ENCODE measurements at places on chromosomes 12 and 14.

GRCh38 chr12:111434049-111434448 lies 28.3 kb downstream of the SH2B3 start:
- no peak for DNase-seq
- peaks cover 87% of the 10 kb centered on the region for H3K4me1 ChIP-seq
- H3K4me3 ChIP-seq: no peak overlapping the region
- peak overlapping the region; percentile 71 for H3K27ac ChIP-seq
- no peaks in the 10 kb centered on the region for H3K27me3 ChIP-seq

DNA sequence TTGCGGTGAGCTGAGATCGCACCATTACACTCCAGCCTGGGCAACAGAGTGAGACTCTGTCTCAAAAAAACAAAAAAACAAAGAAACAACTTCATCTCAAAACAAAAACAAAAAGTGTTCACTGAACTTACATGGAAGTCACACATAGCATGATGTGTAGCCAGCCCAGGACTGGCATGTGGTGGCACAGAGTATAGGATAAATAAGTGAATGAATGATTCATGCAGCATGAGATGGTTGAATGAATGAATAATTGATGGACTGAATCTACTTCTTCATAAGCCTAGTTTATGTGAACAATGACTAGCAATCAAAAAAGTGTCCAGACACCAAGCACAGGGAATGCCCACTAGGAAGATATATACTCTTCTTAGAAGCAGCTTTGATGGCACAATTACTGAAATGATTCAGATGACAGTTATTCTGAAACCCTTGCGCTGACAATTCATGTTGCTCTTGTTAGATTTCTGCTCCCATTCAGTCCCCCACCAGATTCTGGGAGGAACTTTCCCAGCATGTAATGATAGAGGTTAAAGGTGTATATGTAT lies 31.6 kb upstream of the SERPINA6 start:
- peaks cover 5% of the 10 kb centered on the region for H3K4me1 ChIP-seq
- no peak for DNase-seq
- no peaks in the 10 kb centered on the region for H3K27me3 ChIP-seq
- H3K4me3 ChIP-seq: no peak overlapping the region
- no peaks in the 10 kb centered on the region for H3K36me3 ChIP-seq

- H3K27ac ChIP-seq: no peak overlapping the region
- H3K4me3 ChIP-seq: no peak overlapping the region
- peak; percentile 46 for DNase-seq
These were observed 10.3 kb downstream of the RTL1 start for GRCh38 chr14:100893228-100893601.

DNA sequence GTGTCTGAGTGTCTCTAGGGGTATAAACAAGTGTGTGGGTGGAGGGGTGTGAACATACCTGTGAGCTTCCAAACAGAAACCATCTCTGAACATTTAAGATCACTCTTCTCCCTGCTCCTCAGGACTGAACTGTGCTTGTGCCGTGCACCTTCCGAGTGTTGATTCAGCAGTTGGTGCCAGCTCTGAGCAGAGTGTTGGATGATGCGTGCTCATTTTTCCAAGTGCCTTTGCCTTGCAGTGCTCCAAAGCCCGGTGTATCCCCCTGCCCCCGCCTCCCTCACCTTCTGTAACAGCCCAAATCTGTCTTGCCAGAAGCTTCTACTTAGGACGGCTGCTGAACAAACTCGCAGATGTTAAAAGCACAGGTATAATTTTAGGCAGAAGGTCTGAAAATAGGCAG lies 4.4 kb downstream of the WSCD2 start:
- H3K4me3 ChIP-seq: no peak overlapping the region
- no peak overlapping the region for H3K27ac ChIP-seq
- H3K36me3 ChIP-seq: no peaks in the 10 kb centered on the region
- DNase-seq: no peak
- no peaks in the 10 kb centered on the region for H3K27me3 ChIP-seq

DNA sequence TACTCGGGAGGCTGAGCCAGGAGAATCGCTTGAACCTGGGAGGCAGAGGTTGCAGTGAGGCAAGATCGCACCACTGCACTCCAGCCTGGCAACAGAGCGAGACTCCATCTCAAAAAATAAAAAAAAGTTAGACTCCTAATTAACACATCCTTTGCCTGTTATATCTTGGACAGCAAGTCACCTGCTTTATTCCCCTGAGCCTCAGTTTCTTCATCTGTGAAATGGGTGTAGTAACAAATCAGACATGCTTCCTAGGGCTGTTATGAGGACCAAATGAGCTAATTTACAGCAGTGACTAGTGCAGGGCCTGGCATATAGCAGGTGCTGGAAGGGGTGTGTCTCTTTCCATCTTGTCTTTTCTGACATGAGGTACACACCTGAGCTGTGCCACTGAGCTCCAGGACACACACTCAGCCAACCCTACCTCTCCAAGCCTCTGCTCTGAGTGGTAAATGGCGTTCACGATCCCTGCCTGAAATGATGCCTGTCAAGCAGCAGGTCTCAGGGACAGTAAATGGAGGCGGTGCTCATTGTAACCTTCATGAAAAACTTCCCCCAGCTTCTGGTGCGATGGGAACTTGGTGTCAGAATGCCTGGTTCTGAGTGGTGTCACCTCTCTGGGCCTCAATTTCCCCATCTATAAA lies 31.7 kb downstream of the FOXN4 start:
- H3K4me1 ChIP-seq: peaks cover 8% of the 10 kb centered on the region
- no peaks in the 10 kb centered on the region for H3K27me3 ChIP-seq

GRCh38 chr12:20601668-20602280 lies 93.4 kb upstream of the SLCO1C1 start:
- no peak overlapping the region for H3K4me3 ChIP-seq
- H3K36me3 ChIP-seq: no peaks in the 10 kb centered on the region
- DNase-seq: no peak
- H3K27ac ChIP-seq: no peak overlapping the region
- no peaks in the 10 kb centered on the region for H3K4me1 ChIP-seq

GRCh38 chr12:128823216-128823915 lies 392 bp downstream of the SLC15A4 start:
- H3K27me3 ChIP-seq: no peaks in the 10 kb centered on the region
- H3K4me3 ChIP-seq: peak overlapping the region; percentile 78
- H3K4me1 ChIP-seq: peaks cover 52% of the 10 kb centered on the region
- no peak for DNase-seq

- H3K4me3 ChIP-seq: no peak overlapping the region
- H3K36me3 ChIP-seq: no peaks in the 10 kb centered on the region
- DNase-seq: no peak
- no peaks in the 10 kb centered on the region for H3K27me3 ChIP-seq
- no peaks in the 10 kb centered on the region for H3K4me1 ChIP-seq
These were observed 49.6 kb upstream of the COL2A1 start for GRCh38 chr12:48053883-48054282.

DNA sequence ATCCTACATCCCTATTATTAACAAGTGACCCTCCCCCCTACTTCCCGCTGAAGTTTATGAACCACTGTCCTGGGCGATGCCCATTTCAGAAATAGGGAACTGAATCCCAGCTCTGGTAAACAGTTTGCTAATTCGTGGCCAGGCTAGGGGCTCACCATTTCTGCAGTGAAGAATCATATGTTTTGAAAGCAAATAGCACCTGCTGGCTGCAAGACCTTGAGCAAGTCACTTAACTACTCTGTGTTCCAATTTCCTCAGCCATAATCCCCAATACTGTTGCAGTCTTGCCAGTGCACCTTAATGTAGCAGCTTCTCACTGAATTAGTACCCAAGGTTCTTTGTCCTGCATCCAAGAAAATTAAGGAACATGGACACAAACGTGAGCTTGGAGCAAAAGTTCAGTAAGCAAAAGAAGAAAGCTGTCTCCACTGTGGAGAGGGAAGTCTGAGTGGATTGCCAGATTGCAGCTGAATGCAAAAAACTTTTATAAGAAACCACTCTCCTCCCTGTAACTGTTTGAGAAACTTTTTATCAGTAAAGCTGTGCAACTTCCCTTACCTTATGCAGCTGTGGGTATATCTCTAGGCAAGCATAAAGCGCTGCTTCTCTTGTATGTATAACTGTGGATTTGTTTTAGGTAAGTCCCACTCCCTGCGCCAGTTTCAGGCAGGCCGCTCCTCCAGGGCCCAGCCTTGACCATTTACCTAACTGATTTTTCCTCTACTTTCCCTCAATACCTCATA lies 824 bp downstream of the OAS1 start:
- H3K4me3 ChIP-seq: peak overlapping the region; percentile 45
- H3K36me3 ChIP-seq: peaks cover 7% of the 10 kb centered on the region
- H3K4me1 ChIP-seq: peaks cover 40% of the 10 kb centered on the region
- DNase-seq: peak; percentile 37

- H3K27ac ChIP-seq: no peak overlapping the region
- no peaks in the 10 kb centered on the region for H3K4me1 ChIP-seq
- no peaks in the 10 kb centered on the region for H3K36me3 ChIP-seq
- H3K27me3 ChIP-seq: no peaks in the 10 kb centered on the region
- no peak for DNase-seq
These were observed 115.9 kb upstream of the TBX3 start for GRCh38 chr12:114799574-114800487.

DNA sequence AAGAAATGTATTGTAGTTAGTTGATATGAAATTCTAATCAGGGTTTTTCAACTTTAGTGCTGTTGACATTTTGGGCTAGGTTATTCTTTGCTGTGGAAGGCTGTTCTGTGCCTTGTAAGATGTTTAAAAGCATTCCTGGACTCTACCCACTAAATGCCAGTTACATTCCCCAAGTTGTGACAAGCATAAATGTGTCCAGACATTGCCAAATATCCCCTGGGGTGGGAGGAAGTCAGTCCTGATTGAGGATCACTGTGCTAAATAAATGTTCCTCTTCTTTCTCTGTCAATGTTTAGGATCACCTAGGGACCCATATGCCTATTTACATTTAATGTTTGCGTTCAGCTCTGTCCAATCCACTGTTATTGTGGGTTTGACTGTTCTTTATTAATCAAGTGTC lies 268.3 kb downstream of the TMTC2 start:
- H3K36me3 ChIP-seq: no peaks in the 10 kb centered on the region
- no peaks in the 10 kb centered on the region for H3K27me3 ChIP-seq
- no peak overlapping the region for H3K4me3 ChIP-seq
- DNase-seq: no peak

- H3K4me3 ChIP-seq: no peak overlapping the region
- DNase-seq: no peak
- no peak overlapping the region for H3K27ac ChIP-seq
- peaks cover 22% of the 10 kb centered on the region for H3K4me1 ChIP-seq
- no peaks in the 10 kb centered on the region for H3K36me3 ChIP-seq
These were observed 37.7 kb upstream of the ZNF641 start for GRCh38 chr12:48388460-48388859.

GRCh38 chr12:16385782-16386646 lies 38.6 kb downstream of the MGST1 start:
- no peak for DNase-seq
- H3K36me3 ChIP-seq: no peaks in the 10 kb centered on the region
- peak overlapping the region; percentile 9 for H3K4me3 ChIP-seq
- no peaks in the 10 kb centered on the region for H3K4me1 ChIP-seq
- no peak overlapping the region for H3K27ac ChIP-seq

GRCh38 chr14:96161636-96162035 lies 43.0 kb upstream of the BDKRB2 start:
- H3K27me3 ChIP-seq: no peaks in the 10 kb centered on the region
- H3K4me1 ChIP-seq: peaks cover 12% of the 10 kb centered on the region
- no peak overlapping the region for H3K27ac ChIP-seq
- H3K4me3 ChIP-seq: no peak overlapping the region
- no peaks in the 10 kb centered on the region for H3K36me3 ChIP-seq

GRCh38 chr12:49330631-49331379 lies 6.2 kb downstream of the C1QL4 start:
- no peak overlapping the region for H3K4me3 ChIP-seq
- H3K4me1 ChIP-seq: peaks cover 27% of the 10 kb centered on the region
- H3K36me3 ChIP-seq: no peaks in the 10 kb centered on the region
- no peak for DNase-seq
- no peak overlapping the region for H3K27ac ChIP-seq

DNA sequence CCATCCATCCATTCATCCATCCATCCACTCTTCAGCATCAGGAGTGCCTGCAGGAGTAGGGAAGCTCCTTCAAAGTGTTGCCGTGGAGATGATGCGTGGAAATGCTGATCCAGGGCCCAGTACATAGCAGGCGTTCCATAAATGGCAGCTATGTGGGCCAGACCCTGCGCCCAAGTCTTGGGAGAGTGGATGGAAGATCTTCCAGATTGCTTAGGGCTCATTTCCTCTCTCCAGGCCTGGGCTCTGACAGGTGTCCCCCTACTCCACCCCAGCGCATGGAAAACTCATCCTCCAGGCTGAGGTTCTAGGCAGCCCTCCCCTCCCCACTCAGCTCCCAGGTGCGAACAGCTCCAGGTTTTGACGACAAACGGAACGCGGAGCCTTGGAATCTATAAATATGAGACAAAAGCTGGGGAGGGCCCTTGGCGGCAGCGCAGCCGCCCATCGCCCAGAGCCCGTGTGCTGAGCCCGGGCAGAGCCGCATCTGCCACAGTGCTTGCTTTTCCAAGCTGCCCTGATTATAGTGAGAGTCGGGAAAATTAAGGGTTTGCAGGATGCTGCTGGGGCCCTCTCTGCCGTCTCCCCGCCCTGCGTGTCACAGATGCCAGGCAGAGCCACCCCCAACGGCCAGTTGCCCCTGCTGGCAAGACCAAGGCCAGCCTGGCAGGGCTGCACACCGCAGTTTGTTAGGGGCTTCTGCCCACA lies 1.6 kb downstream of the BEGAIN start:
- DNase-seq: no peak
- no peaks in the 10 kb centered on the region for H3K27me3 ChIP-seq
- no peak overlapping the region for H3K4me3 ChIP-seq

DNA sequence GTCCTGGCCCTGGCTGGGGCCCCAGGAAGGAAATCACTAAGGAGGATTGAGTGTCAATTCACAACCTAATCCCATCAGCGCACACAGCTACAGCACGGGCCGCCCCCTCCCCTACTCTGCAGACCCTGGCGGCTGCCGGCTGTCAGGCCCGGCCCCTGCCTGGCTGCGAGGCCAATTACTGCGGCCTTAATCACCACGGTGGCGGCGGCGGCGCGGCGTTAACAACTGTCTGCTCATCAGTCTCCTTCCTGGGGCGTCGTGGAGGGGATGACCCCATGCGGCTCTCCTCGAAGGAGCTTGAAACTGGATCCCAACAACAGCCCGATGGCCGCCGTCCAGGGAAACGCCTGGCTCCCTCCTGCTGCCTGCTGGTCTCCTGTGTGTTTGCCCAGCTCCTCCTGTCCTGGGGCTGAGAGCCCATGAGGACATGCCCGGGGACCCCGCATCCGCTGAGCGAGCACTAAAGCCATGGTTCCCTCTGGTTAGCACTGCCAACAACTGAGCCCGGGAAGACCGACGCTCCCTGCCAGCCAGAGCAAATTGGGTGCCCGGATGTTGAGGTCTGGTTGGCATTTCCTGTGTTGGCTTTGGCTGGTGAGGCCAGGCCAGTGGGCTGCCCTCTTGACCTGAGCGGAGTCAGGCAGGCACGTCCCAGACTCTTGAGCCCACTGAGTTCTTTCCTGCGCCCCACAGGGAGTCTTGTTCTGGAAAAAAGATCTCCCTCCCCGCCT lies 21.8 kb upstream of the EIF2B2 start:
- no peak for DNase-seq
- no peaks in the 10 kb centered on the region for H3K36me3 ChIP-seq
- no peaks in the 10 kb centered on the region for H3K27me3 ChIP-seq
- peaks cover 19% of the 10 kb centered on the region for H3K4me1 ChIP-seq
- H3K27ac ChIP-seq: no peak overlapping the region
- no peak overlapping the region for H3K4me3 ChIP-seq

Data from vagina (tissue), 2 donors.